ENCODE measurements at places on chromosomes 1 and 21.

DNA sequence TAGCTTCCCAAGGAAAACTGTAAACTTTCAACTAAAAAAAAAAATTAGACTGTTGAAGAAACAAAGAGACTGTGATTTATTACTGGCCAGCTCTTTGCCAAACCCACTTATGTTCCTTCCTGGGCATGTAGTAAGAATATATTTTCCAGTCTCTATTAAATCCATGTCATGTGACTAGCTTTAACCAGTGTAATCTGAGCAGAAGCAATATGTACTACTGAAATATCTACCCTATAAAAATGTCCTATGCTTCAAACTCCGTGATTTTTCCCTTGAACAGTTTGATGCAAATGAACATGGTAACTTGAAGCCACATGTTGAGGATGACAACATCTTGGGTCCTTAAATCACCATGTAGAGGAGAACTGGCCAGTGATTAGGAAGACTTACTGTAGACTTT, 144.5 kb downstream of the NTMT2 start:
- DNase-seq, result no peak

GRCh38 chr1:4978660-4979390, 324.4 kb downstream of the AJAP1 start:
- no peak for DNase-seq

GRCh38 chr1:151147665-151148064, 1.2 kb upstream of the SEMA6C start:
- no peak for DNase-seq

DNA sequence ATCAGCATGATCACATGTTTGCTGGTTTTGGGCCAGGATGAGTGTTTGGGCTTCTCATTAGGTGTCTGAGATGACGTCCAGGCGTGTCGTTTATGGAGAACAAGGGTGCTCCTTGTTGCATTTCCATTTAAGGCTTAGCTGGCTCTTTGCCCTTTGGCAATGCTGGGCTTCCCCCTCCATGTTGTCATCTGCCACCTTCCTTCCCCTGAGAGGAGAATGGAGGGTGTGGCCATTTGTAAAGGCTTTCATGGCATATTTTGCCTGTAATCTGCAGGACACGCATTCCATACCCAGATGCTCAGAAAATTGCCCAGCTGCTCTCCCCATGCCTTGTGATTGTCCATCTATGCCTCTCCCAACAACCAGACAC, 27.7 kb downstream of the PKP1 start:
- DNase-seq, result no peak

DNA sequence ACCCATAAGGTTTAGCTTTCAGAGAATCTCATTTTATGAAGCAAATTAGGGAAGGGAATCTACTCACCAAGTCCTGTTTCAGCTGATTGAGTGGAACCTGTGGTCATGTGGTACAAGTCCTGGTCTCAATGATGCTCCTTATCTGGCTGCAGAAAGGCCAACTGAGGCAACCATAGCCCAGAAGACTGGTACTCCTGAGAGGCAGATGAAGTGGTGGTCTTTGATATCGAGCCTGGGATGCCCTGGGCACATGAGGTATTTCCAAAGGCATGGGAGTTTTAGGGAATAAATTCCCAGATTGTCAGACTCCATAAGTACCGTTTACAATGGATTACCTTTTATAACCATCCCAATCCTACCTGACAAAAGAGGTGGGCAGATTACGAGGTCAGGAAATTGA, 3.3 kb downstream of the MX1 start:
- DNase-seq, result no peak

DNA sequence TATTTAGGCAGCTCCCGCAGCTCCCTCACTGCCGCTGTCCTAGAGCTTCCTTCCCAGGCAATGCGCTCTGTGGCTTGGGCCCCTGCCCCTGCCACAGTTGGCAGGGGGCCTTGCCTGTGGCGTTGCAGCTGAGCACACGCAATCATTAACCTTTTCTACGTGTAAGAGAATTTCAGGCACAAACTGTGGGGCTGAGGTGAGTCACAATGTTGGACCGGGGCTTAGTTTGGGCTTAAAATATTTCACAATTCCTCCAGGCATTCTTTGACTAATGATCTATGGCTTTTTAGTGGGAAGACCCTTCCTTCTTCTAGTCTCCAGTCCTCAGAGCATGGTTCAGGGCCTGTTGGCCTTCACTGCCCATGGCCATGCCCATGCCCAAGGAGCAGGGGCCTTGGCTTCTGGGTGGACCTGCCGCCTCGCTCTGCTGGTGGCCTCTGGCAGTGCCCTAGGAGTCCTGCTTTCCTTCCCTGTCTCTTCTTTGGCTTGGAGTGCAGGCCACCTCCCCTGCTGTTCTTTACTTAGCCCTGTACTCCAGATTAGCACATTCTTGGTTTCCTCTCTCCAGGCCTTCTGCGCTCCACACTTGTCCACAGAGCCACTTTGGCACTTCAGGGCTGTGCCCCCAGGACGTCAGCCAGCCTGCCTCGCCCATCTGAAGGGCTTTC, 39.2 kb downstream of the MAPKAPK2 start:
- DNase-seq, result no peak

- DNase-seq, result no peak
Observed at GRCh38 chr21:15437883-15438282, 291.9 kb upstream of the USP25 start.

DNA sequence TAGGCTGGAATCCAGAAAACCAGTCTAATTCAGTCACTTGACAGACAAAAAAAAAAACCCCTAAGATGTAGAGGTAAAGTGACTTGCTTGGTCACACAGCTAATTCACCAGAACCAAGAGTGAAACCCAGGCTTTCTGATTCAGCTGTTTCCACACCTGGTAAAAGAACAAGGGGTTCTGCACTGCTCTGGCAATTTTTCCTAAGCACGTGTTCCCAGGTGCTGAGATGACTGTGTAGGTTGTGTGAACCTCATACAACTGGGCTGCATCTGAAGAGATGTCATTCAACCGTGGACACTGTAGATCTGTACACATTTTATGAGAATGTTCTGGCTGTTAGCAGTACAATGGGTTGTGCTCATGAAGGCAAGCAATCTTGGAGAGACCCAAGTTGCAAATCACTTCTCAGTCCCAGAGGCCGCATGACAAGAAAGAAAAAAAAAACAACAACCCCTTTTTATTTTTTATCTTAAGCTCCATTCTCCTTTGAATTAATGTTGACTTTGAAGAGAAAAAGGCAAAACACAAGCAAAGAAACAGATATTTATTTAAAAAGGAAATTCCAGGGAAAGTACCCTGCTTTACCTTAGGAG, 95.4 kb downstream of the INTS7 start:
- DNase-seq, result no peak

GRCh38 chr1:162139211-162139610, 69.7 kb downstream of the NOS1AP start:
- DNase-seq, result no peak

DNA sequence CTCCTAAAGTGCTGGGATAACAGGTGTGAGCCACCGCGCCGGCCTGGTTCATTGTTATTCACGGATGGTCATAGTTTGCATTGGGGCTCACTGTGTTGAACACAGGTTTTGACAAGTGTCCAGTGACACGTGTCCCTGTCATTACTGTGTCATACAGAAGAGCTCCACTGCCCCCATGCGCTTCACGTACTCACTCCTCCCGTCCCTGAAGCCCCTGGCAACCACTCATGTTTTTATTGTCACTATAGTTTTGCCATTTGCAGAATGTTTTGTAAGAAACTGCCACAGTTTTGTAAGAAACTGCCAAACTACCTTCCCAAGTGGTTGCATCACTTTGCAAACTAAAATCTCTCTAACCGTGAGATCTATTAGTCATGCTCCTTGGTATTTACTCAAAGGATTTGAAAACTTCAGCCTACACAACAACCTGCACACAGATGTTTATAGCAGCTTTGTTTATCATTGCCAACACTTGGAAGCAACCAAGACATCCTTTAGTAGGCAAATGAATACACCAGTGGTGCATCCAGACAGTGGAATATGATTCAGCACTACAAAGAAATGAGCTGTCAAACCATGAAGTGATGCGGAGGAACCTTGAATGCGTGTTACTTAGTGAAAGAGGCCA, 163.2 kb upstream of the COL6A1 start:
- no peak for DNase-seq

GRCh38 chr21:42768324-42769121, 110.8 kb downstream of the WDR4 start:
- no peak for DNase-seq

GRCh38 chr1:52669696-52670095, 28.5 kb downstream of the COA7 start:
- no peak for DNase-seq
